H54 (cell line): ENCODE measurements at places on chromosomes 4 and X.

GRCh38 chr4:162274354-162274753, 110.6 kb upstream of the FSTL5 start:
- DNase-seq = no peak

DNA sequence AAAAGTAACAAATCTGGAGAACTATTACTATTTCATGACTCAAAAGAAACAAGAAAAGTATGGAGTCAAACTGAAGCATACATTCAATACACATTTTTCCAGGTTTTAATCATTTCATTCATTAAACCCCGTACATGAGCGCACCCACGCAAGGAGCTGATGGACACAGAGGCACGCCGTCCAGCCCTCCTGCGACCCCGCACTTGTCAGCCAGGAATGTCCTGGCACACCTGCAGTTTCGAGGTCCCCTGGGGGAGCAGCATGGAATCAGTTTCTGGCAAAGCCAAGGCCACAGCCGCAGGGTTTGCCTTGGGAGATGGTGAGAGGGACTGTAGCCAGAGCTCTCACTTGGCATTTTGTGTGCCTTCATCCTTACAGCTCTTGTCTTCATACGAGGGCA, 12.8 kb upstream of the SLC2A9 start:
- no peak for DNase-seq

DNA sequence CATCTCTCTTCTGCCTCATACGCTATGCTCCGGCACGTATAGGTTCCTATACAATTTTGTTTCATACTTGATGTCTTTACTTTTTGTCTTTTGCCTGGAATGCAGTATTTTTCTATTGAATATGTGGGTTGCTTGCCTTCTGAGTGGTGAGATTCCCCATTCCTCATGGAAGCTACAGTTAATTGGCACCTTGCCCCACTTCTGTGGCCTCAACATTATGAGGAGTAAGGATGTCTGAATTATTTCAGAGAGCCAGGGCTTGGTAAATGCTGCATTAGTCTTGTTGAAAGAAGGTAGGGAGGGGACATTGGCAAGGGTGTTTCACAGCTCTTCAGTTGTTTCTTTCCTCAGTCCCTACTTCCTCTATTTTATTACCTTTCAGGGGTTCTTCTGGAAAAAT, 23.0 kb downstream of the CDKL5 start:
- no peak for DNase-seq

DNA sequence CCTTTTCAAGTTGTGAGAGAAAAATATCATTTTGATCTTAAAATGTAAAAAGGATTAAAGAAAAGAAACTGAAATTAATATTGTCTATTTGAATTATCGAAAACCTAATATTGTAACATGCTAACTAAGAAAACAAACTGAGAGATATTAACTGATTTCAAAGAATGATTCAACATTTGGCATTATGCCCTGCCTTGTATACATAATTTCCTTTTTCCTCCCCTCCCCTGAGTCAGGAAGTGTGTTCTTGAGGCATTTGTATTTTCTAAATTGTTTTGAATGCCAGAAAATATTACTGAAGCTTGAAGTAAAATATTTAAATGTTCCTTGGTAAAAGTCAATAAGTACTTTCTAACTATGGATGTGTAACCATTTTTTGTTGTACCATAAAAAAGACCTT, 49.4 kb downstream of the RPS6KA3 start:
- DNase-seq = no peak

DNA sequence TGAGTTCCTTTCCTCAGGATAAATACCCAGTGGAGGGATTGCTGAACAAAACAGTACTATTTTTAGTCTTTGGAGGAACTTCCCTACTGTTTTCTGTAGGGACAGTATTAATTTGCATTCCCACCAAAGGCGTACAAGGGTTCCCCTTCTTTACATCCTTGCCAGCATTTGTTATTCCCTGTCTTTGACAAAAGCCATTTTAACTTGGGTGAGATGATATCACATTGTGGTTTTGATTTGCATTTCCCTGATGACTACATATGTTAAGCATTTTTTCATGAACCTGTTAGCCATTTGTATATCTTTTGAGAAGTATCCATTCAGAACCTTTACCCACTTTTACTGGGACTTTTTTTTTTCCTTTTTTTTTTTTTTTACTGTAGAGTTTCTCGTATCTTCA, 126.2 kb upstream of the ANXA10 start:
- no peak for DNase-seq

DNA sequence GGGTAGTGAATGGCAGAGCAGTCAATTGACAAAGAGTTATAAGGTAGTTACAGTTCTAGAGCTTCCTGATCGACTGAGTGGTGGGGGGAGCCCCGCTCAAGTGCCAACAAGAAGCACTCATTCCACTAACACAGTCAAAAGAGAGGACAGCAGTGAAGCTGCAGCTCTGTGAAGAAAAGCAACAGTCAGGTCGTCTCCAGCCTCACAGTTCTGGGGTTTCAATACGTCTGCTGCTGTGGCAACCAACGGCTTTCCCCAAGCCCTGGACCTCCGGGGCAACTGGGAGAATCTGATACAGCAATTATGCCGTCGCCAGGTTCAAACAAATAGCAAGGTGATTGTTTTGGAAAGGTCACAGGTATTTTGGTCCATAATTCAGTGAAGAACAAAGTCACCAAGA, 30.8 kb downstream of the GPM6B start:
- DNase-seq = no peak

DNA sequence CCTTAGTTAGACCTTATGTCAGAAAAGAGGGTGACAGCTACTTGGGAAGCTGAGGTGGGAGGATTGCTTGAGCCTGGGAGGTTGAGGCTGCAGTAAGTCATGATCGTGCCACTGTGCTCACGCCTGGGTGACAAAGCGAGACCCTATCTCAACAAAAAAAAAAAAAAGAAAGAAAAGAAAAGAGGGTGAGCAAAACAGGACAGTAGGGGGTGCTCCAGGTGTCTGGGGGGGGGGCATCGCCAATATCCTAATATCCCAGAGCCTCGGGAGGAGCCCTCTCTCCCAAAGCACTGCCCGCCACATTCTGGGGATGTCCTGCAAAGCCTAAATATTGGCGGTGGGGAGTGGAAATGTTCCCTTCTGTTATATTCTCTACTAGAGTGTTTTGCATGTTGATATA, 120.9 kb upstream of the TBL1X start:
- no peak for DNase-seq

DNA sequence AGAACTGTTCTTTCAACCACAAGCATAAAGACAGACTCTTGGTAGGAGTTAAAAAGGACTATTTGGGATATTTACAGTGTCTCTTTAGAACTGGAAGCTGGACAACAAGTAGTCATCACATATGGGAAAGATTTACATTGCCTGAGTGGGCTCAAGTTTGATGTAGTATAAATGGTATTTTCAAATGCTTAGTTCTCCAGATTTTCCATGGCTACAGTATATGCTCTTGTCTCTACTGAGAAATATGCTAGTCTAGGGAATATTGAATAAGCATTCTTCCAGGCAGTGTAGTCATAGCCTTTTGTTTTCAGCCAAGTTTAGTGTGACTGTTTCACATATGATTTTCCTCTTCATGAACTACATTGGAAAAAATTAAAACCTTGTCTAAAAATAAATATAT, 315.6 kb downstream of the ARHGAP24 start:
- DNase-seq = no peak

- DNase-seq = no peak
These were observed 40.6 kb upstream of the LSM6 start for GRCh38 chr4:146134761-146135445.

GRCh38 chr4:7539659-7540058, 104.9 kb upstream of the PSAPL1 start:
- DNase-seq = peak; percentile 77

- DNase-seq = no peak
These were observed 143.7 kb upstream of the SMIM10 start for GRCh38 chrX:134847133-134847532.

- DNase-seq = no peak
These were observed 135.1 kb upstream of the PACRGL start for GRCh38 chr4:20565075-20565721.

DNA sequence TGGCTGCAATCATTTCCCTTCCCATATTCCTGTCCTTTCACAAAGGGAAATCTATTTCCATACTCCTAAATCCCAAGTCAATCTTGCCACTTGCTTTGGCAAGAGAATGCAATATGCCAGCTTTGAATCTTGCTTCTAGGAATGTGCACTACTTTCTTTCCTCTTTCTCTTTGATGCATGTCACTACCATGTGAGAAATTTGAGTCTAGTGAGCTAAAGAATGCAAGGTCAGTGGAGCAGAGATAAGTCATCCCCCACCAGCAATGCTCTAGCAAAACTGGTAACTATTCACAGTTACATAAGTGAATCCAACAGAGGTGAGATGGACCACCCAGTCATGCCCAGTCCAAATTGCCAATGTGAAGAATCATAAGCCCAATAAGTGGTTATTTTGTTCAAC, 910.4 kb downstream of the RAB28 start:
- no peak for DNase-seq

DNA sequence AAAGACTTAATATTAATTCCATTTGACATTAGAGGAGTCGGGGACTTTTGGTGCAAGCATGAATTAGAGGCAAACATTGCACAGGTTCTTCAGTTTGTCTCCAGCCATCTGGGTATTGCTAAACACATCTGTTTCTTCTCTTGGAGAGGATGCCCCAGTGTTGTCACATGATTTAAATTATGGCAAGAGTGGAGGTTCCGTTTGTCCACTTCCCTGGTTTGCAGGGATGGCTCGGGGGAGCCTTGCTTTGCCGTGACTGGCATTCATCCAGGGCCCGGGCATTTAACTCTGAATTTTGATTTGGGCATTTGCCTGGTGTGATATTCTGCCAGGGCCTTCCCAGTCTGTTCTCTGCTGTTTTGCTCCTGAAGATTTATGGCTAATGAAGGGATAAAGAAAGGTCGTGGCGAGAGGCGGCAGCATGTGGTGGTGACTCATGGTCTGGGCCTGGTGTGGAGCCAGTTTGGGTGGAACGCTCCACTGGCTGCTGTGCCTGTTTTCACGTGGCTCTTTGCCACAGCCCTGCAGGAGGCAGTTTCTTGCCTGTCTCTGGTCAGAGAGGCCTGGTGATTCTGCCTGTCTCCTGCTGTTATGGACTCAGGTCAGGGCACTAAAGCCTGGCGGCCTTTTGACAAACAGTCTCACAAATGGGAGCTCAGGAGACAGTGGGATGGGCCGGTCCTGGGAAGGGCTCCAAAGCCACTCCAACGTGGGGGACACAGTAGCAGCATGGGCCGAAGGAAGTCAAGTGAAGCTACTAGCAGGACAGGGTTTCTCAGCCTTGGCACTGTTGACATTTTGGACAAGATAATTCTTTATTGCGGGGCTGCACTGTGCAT, 99.4 kb upstream of the PGRMC2 start:
- peak; percentile 51 for DNase-seq

DNA sequence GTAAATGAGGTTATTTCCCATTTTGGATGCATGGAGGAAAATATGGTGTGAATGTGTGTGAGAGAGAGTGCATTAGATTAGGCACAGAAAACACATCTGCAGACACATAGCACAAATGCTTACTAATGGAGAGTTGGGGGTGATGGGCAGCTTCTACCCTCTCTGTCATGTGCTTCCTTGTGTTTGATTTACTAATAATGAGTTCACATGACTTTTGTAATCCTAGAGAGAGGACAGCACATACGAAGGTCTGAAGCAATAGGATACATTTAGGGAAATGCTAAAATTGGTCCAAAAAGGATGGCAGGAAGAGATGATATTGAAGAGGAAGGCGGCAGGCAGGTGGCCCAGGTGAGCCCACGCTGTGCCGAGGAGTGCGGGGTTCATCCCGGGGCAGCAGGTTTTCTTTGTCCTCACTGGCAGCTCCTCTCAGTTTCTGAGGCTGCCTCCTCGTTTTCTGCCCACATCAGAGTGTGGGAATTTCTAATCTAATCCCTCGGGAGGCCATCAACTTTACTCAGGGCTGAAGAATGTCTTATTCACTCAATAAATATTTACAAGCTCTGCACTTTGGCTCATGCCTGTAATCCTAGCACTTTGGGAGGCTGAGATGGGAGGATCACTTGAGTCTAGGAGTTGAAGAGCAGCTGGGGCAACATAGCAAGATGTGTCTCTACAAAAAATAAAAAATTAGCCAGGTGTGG, 15.9 kb upstream of the MAP9 start:
- DNase-seq = peak; percentile 26

DNA sequence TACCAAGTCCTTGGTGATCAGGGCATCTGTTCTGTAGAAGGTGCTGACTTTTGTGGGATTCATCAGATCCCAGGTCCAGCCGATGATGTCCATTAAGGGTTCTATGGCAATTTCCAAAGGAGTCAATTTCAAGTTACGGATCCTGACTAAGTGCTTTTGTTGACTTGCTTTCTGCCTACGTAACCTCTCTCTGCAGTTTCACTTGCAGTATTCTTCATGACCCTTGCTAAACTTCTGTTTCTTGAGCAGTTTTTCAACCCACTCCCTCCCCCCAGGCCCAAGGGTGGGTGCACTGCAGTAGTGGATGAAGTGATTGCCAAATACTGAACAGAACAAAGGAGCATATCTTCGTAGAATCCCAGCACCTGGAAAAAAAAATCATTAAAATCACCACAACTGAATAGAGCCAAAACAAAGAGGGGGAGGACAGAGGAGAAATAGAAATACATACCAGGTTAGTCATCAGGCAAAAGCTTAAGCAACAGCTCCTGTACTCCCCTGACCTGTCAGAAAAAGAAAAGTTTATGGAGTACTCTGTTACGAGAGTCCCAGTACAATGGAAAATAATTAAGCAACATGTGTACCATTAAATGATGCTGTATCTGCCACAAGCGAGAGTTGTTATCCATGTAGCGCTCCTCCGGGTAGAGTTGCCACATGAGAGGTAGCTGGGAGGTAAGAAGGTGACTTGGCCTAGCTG, 5.8 kb downstream of the CMC4 start:
- peak; percentile 30 for DNase-seq

DNA sequence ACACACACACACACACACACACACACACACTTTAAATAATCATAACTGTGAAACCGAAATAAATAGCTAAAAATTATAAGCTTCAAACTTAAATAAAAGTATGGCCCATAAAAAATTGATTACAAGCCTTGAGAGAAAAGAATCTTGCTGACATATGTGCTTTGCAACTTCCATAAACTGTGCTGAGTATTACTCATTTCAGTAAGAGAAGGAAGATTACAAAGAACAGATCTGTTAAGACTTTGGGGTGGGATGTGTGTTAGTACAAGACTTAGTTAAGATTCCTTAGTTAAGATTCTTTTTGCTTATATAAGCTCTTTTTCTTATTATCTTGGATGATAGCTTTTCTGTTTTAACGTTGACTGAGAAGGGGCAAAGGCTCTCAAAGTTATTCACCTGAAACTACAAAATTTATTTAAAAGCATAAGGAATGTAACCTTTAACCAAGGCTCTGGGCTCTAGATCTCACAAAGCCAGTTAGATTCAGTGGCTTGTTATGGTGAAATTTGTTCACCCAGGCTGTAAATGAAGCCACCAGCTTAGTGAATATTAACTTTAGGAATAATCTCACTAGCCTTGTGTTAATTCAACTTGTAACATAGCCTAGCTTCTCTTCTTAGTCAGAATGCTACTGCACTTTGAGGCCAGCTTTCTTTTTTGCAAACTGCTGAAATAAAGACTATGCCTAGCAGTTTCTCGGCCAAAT, 58.2 kb downstream of the ARSJ start:
- no peak for DNase-seq

- no peak for DNase-seq
These were observed 59.7 kb upstream of the MTM1 start for GRCh38 chrX:150508451-150509367.

- DNase-seq = no peak
These were observed 526.3 kb upstream of the FAM241A start for GRCh38 chr4:111618908-111619307.
